ENCODE measurements at places on chromosomes 5 and 9. TPM values are rescaled to one million over a fixed set of nuclear protein-coding genes. Genes with fewer than 3 reads are reported as not detected.

Gene PAEP
- total RNA-seq: not detected

Gene CAMK2A
- 0.35 TPM for total RNA-seq

Gene KCNN2
- total RNA-seq: not detected

Gene F2RL1
- total RNA-seq: 26.8 TPM

Gene NUTM2F
- total RNA-seq: not detected
